ENCODE measurements at places on chromosomes 13 and 19.

DNA sequence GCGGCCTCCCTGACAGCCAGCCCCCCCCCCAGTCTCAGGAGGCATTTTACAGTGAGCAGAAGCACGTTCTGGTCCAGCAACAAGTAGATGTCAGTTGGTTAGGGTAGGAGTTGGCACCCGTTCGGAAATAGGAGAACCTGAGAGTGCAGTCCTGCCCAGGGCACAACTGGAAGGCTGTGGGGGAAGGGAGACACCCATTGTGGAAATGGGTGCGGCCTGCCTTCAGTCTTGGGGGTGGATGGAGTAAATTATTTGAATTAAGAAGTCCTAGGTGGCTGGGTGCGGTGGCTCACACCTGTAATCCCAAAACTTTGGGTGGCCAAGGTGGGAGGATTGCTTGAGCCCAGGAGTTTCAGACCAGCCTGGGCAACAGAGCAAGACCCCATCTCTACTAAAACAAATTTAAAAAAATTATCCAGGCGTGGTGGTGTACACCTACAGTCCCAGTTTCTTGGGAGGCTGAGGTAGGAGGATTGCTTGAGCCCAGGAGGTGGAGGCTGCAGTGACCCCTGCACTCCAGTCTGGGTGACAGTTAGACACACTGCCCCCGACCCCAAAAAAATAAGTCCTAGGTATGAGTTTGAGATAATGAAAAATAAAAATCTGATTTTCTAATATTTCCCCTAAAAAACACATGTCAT, 1.2 kb downstream of the CIRBP start:
- no peak for DNase-seq

DNA sequence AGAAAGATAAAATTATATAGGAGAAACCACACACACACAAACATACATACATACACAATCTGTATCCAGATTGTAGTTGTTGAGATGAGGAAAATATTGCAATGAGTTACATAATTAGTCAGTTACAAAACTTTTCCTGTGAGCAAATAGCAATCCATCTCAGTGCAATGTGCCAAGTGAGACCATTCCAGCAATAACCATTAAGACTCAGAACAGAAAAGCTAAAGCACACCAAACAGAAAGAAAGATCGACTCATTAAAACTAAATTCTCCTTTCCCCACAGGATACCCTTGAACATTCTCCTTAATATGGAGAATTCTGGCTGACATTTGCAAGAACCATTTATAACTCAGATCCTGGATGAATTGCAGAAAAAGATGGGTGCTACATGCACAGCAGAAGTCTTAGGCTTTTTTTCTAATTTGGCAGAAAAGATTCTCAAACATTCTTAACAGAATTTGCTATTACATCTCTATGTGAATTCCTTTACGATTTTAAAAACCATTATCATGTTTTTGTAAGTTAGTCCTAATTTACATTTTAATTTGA, 1341.2 kb upstream of the SPRY2 start:
- DNase-seq: no peak

GRCh38 chr13:62357887-62358645, 942.4 kb upstream of the PCDH20 start:
- DNase-seq: no peak

- no peak for DNase-seq
Observed at GRCh38 chr13:40101708-40102359, 446.4 kb downstream of the COG6 start.

- DNase-seq: no peak
Observed at GRCh38 chr19:10690341-10690781, 10.9 kb upstream of the QTRT1 start.

GRCh38 chr19:41707502-41707812, 969 bp upstream of the CEACAM5 start:
- no peak for DNase-seq

GRCh38 chr19:42132030-42132628, at the start of gene POU2F2:
POU2F2 (minus strand) TSS chr19:42132446; CDS start chr19:42132411, 35 bp downstream.
- DNase-seq: peak; percentile 70

DNA sequence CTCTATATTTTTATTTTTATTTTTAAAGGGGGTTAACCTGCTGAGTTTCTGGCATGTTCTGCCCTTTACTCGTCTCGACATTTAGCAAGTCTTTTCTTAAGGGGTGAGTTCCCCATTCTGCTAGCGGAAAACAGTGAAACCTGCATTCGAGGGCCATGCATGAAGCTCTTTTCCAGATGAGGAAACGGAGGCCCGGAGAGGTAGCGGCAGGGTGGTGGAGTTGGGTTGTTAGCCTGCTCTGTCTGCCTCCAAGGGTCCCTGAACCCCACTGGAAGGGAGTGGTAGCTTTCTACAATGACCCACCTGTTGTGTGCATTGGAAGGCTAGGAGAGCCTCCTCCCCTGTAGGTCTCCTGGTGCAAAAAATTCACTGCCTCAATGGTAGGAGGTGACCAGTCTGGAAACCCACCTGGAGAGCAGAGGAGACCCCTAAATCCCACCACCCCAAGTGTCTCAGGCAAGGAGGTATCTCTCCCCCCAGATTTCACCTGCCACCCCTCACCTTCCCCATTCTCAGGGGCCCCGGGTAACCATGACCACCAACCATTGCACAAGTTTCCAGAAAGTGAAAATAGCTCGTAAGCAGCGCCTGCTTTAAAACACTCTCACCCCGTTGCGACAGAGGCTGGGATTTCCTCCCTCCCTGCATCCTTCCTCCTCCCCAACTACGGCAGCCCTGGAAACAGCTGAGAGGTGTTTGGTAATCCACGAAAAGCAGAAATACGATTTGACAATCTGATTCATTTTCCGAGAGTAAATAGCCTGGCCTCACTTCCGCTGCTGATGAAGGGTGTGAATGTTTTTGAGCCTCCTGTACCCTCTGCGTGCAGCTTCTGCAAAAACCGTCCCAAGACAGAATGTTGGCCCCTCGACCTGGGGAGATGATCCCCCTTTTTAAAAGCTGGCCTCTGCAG, 3.5 kb downstream of the KLF2 start:
- DNase-seq: no peak

GRCh38 chr19:49560358-49560900, 19.9 kb downstream of the NOSIP start:
- no peak for DNase-seq

GRCh38 chr13:23159760-23160637, 20.8 kb upstream of the SGCG start:
- no peak for DNase-seq

- DNase-seq: no peak
Observed at GRCh38 chr13:93217721-93218261, 8.8 kb upstream of the GPC6 start.

GRCh38 chr19:33638167-33639034, 16.6 kb downstream of the CHST8 start:
- no peak for DNase-seq

DNA sequence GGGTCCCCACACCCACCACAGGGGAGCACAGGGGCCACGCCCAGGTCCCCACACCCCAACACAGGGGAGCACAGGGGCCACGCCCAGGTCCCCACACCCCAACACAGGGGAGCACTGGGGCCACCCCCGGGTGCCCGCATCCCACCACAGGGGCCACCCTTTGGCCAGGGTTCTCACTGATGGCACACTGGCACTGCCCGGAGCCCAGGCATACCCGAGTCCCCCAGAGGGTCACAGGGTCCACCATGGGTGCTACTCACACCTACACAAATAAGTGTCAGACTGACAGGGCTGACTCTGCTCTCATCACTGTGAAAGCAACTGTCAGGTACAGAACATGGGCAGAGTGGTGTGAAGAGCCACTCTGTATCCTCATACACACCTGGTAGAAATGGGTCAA, 98.8 kb downstream of the TUBGCP3 start:
- DNase-seq: no peak

GRCh38 chr13:49428041-49428763, 15.7 kb downstream of the CAB39L start:
- no peak for DNase-seq

GRCh38 chr13:31970231-31970930, 61.2 kb upstream of the FRY start:
- DNase-seq: no peak

DNA sequence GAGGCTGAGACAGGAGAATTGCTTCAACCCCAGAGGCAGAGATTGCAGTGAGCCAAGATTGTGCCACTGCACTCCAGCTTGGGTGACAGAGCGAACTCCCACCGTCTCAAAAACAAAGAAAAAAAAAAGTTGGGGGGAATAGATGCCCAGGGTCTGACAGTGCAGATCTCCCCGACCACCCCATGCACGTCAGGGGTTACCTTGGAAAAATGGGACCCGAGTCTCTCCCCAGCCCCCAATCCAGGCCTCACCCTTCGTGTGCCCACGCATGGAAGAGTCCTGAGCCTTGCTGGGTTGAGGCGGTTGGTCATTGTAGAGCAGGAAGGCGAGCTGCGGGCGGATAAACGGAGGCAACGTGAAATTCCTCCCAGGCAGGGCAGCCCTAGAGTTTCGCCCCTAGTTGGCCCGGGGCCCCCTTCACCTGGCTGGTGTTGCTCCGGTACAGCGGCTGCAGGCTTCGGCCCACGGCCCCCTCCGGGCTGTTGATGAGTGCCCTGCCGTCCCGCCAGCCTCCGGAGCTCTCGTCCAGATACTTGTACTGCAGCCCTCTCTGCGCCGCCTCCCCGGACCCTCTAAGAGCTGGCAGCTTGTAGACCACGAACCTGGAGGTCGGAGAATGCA, 588 bp downstream of the DNASE2 start:
- DNase-seq: no peak

GRCh38 chr13:104253063-104253680, 1187.0 kb upstream of the SLC10A2 start:
- DNase-seq: no peak

DNA sequence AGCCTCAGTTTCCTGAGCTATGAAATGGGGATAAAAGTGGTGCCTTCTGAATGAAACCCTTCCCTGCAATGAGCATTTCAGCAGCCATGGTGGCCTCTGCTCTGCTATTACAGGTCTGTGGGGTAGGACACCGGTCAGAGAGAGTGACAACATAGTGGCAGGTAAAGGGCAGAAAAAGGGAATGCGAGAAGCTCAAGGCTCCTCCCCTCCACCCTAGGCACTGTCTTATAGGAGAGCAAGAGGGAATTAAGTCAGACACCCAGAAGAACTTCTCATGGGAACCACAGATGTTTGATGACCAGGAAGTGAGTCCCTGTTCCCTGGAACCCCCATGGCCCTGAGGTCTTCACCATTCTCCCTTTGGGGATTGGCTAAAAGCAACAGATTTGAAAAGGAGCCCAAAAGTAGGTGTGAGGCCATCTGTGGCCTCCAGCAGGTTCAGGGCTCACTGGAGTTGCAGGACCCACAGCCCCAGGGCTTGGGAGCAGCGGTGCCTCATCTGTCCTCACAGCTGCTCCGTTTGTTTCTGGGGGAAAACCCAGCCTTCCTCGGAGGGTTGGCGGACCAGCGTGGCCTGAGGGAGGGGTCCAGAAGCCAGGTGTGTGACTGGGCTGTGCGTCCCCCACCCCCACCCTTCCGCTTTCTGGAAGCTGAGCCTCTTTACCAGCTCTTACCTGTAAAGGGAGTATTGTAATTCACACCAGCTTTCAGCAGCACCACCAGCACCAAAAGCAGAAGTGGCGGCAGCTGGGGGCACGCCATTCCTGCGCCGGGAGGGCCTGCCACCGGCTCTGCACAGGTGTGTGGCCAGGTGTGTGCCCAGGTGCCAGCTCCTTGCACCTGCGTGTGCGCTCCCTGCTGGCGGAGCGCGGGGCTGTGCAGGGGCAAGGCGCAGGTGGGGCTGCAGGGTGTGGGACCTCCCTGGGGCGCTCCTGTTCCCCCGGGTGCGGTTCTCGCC, 19.4 kb downstream of the IQCN start:
- DNase-seq: no peak

GRCh38 chr13:30972888-30973377, 40.5 kb downstream of the TEX26 start:
- DNase-seq: no peak

DNA sequence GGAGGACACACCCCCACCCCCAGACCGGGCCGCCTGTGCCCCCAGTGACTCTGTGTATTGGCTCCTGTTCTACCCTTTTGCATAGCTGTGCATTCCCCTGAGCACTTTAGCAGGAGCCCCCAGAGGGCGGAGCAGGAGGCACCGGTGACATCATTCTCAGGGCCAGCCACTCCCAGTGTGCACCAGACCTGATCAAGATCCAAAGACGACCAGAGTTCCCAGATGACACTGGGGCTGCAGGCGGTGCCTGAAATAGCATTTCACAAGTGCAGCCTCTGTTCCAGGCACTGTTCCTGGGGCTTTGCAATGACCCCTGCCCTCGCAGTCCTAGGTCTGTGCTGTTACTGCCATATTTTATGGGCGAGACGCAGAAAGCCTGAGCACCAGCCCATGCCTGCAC, 14.5 kb upstream of the PTPRS start:
- DNase-seq: no peak

DNA sequence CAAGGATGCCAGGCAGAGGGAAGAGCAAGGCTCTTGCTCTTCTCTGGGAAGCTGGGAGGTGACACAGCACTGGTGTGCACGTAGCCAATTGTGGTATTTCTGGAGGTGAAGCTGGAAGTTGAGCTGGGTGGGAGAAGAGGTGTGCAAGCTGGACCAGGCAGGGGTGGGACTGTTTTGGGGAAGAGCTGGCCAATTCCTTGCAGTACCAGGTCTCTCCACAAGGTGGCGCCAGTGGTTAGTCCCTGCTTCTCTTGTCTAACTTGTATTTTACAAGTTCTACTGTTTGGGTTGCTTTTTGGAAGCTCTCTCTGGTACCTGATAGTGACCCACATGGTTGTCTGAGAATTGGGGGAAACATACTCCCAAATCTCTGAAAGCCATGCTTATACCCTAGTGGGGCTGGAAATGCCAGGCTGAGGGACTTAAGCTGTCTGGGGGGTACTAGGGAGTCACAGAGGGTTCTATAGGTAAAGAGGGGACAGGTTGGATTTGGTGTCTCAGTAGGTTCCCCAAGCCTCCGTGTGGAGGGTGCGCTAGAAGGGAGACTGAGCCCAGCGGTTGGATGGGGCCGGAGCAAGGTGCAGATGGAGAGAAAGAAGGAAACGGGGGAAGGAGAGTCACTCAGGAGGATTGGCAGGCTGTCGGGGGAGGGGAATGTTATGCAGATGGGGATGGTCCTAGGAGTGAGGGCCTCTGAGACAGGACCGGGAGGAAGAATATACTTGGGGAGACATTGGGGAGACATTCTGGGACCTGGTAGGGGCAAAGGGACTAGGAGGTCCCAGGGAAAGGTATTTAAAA, 3.0 kb downstream of the HPN start:
- DNase-seq: peak; percentile 46

DNA sequence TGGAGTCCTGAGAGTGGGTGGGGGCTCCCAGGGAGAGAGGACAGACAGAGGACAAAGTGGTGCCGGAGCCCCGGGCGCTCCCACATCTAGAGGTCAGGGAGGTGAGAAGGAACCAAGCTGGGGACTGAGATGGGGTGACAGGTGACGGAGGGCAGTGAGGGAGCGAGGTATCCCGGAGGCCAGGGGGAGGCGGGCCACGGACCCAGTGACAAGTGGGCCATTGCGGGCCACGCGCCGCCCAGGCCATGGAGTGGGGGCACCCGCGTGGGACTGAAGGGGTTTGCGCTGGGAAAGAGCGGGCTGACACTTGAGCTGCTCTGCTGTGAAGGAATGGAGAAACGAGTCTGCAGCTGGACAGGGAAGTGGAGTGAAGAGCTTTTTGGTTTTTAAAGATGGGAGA, 2.6 kb downstream of the ZNF628 start:
- no peak for DNase-seq

GRCh38 chr13:48401480-48401879, 11.4 kb downstream of the LPAR6 start:
- DNase-seq: no peak
